ENCODE measurements at places on chromosomes 12 and 14. TPM values are rescaled to one million over a fixed set of nuclear protein-coding genes. Genes with fewer than 3 reads are reported as not detected.

Gene ZCRB1
- total RNA-seq = 30.2 TPM

Gene VEZT
- total RNA-seq = 50.6 TPM

Gene AKAP6
- total RNA-seq = 23.1 TPM

Gene TMEM260
- 38.9 TPM for total RNA-seq

Gene MYO1H
- total RNA-seq = 0.21 TPM

Gene SLC38A4
- 0.21 TPM for total RNA-seq

Gene GALNT8
- total RNA-seq = 8.1 TPM

Gene PTPRQ
- 1.2 TPM for total RNA-seq

Gene SMAGP
- 5.5 TPM for total RNA-seq

Gene CRIP2
- total RNA-seq = 804 TPM

Gene GYS2
- not detected for total RNA-seq

Gene MIP
- not detected for total RNA-seq

Gene IAPP
- total RNA-seq = 0.09 TPM
